ELF-1 (cell line): ENCODE measurements at places on chromosomes 2 and 18.

DNA sequence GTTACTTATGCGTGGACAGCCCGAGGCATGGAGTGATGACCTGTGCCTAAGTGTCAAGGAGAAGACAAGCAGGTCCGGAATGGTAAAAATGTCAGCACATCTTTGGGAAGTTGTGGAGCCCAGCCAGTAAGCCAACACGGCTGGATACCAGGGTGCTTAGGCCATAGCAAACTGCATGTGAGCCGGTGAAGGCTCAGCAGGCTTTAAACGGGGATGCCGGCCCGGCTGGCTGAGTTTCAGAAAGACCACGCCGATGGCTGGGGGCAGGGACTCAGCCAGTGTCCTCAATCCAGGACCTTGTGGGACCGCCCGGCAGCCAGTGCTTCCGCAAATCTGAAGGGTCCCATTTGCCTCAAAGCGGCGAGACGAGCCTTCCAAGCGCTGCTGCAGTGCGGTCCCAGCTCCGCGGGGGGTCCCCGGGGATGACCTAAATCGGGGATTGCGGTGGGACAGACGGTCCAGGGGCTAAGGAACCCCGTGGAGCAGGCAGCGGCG is 946 bp upstream of the AGAP1 start:
- DNase-seq: peak; percentile 88

DNA sequence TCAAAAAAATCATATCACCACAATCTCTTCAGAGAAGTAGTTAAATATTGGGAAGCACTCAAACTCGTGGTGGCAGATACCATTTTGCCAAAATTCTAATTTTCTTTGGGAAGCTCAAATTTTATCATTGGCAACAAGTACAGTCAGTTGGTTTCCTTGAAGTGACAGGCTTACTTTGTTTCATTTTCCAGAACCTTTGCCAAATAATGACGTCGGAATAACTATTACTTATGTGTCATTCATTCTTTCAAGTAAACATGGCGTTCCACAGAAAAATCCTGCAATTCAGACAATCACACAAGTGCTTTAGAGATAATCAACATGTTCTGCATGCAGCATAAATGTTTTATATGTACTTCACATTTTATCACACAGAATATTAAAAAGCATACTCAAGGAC is 5.4 kb downstream of the TTLL4 start:
- DNase-seq: no peak

DNA sequence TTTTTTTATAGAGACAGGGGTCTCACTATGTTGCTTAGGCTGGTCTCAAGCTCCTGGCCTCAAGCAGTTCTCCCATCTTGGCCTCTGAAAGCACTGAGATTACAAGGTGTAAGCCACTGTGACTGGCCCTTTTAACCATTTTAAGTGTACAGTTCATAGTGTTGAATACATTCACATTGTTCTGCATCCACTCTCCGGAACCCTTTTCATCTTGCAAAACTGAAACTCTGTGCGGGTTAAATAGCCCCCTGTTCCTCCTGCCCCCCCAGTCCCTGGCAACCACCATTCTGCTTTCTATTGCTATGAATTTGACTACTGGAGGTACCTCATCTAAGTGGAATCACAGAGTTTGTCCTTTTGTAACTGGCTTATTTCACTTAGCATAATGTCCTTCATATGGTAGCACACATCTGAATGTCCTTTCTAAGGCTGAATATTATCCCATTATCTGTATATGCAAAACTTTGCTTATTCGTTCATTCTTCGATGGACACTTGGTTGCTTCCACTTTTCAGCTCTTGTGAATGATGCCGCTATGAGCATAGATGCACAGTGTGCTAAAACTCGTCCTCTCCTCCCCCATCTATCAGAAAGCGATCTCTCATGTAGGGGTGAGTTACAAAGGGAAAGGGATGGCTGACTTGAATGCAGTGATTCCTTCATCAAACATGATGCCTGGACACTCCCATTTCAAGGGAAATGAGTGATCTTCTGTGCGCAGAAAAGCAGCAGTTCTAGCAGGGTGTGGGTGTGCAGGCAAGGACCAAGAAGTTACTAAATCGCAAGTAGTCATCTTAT is 30.2 kb downstream of the CABLES1 start:
- no peak for DNase-seq

GRCh38 chr2:237297421-237298150 is 116.4 kb downstream of the COL6A3 start:
- DNase-seq: peak; percentile 37

GRCh38 chr2:9821805-9822445 is 21.3 kb upstream of the TAF1B start:
- DNase-seq: no peak
